ENCODE measurements at places on chromosomes 7 and 10.
A peak's percentile ranks its signal among the peaks of the same experiment; 100 is the strongest.

- DNase-seq: no peak
Measured at GRCh38 chr7:30005464-30005863, 15.9 kb upstream of the SCRN1 start.

DNA sequence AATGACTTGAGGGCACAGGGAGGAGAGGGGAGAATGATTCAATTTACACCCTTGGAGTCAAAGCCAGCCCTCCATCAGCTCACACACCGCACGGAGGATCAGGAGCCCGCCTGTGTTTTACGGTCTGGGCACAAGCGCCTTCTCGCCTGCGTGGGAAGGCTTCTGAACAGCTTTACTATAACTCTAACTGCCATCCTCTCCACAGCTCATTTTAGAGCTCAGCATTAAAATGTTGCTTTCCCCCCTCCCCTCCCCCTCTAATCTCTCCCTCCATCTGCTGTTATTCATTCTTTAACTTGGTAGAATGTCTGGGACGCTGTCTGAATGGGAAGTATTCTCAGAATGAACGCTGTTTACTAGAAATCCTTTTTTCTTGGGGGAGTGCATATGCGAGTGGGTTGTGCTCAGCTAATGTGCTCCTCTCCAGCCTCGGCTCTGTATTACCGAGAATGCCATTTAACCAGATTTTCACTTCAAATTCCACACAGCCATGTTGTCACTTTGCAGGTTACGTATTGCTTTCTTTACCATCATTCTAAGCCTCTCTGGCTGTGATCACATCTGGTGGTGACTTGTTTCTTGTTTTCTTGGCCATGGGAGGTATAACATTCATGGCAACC is 140.1 kb downstream of the GFRA1 start:
- no peak for DNase-seq

- DNase-seq: no peak
Measured at GRCh38 chr7:75983471-75984129, 10.8 kb downstream of the TMEM120A start.

DNA sequence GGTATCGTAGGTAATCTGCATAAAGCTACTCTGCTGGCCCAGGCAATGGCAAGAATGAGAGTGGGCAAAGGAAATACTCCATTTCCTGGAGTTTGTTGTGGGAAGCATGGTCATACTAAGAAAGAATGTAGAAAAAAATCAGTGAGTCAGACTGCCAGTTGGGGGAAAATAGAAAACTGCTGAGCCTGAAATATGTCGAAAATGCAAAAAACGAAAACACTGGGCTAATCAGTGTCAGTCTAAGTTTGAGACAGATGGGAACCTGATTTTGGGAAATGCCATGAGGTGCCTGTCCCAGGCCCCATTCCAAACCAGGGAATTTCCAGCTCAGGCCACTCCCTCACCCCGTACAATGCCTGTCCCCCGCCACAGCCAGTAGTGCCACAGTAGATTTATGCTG is 150.0 kb downstream of the ZNF33B start:
- no peak for DNase-seq

GRCh38 chr10:110870823-110871297 is 868 bp upstream of the PDCD4 start:
- DNase-seq: no peak

GRCh38 chr10:99983280-99983988 is 26.3 kb downstream of the DNMBP start:
- no peak for DNase-seq

DNA sequence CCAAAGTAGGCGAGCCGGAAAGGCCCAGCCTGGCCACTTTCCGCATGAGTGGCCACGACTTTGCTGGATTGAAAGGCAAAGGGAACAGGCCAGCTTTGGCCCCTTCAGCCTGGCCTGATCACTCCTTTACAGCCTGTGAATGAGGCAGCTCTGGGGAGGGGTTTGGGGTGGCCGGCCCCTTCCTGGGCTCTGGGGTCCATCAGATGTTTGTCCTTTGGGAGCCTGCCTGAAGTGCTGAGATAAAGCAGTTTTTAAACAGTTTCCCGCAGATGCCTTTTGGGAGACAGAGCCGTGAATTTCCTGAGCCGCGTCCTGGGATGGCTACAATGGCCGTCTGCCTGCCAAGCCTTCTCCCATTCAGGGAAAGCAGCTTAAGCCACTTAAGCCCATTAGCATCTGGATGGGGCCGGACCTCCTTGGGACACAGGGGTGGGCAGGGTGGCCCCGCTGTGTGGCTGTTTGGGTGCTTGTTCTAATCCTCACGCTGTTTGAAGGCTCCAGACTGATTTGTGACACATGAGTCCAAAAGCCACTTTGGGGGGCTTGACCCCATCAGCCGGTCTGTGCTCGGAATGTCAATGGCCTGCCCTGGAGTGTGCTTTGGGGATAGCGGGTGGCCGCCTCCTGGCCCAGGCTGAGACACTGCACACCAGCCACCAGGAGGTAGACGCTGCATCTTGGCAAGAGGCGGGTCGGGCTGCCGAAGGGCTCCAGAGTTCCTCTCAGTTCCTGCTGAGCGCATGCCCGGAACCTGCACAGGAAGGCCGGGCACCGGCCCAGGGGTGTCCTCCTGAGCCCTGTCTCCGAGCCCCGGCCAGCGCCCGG is 38.9 kb downstream of the NKX6-2 start:
- DNase-seq: no peak

GRCh38 chr7:94510582-94511496 is 1.2 kb downstream of the CASD1 start:
- DNase-seq: no peak

DNA sequence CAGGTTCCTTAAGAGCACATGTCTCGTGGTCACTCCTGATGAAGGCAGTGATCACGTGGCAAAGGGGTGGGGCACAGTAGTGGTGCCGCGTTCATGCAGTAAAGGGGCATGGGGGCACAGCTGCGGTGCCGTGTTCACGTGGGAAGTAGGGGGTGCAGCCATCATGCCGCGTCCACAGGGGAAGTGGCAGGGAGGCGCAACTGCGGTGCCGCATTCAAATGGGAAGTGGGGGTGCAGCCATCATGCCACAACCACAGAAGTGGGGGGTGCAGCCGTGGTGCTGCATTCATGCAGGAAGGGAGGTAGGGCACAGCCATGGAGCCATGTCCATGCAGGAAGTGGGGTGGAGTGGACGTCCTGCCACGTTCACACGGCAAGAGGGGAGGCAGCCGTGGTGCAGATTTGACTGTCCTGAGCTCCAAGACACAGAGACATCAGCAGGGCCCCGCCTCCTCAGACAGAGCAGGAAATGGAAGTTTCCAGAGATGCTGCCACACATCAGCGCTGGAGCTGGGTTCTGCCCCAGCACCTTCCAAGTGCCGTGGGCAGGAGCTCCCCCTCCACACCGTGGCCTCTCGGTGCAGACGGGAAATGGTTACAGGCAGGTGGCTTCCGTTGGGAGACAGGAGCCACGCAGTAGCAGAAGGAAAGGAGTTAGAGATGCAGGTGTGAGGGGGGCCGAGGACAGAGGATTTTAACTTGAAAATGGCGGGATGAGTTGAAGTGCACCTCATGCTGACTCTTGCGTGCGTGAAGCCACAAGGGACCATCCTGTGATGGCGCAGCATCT is 95.0 kb upstream of the DDC start:
- DNase-seq: peak; percentile 23

GRCh38 chr10:120539076-120539475 is 82.0 kb downstream of the PLPP4 start:
- DNase-seq: no peak

DNA sequence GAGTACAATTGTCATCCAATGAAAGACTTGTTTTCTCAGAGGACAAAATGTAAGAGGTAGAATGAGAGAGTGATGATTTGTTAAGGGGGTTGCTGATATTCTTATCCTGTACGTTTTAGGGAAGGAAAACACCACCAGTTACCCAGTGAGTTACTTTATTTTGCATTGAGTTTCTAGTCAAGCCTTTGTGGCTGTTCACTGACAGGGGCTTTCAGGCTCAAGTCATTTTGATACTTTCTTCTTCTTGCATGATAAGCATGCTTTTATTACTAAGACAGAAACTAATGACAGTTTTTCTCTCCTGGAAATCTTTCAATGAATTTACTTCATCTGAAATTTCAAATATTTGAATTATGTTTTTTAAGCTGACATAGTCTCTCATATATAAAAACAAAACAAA is 710.2 kb upstream of the POM121L12 start:
- no peak for DNase-seq

GRCh38 chr7:155426543-155427410 is 31.2 kb upstream of the EN2 start:
- no peak for DNase-seq

DNA sequence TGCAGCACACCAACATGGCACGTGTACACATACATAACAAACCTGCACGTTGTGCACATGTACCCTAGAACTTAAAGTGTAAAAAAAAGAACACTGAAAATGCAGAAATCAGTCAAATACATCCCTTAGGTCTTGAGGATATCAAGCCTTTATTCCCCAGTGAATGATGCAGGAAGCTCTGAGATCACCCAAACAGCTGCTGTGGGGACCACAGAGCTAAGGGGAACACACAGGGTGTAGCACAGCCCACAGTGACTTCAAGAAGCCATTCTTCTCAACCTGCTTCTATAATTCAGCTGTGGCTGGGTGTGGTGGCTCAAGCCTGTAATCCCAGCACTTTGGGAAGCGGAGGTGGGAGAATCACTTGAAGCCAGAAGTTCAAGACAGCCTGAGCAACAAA is 314.9 kb downstream of the CALN1 start:
- no peak for DNase-seq

GRCh38 chr7:149887311-149887710 is 13.5 kb downstream of the ATP6V0E2 start:
- no peak for DNase-seq

DNA sequence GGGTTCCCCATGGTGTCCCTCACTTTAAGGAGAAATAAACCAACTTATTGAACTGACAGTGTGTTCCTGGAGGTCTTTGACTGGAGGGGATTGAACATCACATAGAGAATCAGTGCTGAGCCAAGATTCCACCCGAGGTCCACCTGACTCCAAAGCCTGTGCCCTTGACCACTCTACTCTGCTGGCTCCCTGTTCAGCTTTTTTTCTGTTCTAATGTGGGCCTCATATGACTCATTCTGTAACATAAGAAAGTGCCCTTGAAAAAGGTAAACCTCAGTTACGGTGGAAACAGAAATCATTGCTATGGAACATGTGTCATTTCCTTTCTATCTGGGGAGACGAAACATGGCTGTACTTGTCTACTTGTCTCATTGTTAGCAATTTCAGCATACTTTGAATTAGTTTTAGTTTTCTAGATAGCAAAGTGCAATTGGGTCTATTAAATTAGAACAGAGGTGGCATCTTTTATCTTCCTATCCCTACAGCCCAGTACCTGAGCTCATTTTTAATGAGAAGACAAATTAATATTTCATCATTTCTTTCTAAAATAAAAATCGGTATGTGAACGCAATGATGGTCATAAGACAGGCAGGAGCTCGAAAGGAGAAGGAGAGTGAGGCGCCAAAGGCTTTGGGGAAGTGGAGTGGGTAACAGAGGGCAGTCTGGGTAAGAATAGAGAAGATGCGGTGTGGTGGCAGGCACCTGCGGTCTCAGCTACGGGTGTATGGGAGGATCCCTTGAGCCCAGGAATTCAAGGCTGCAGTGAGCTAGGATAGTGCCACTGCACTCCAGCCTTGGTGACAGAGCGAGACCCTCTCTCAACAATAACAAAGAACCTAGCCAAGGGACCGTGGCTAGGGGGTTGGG is 1.5 kb downstream of the GSDME start:
- DNase-seq: no peak

GRCh38 chr10:22655312-22655981 is 58.9 kb downstream of the PIP4K2A start:
- DNase-seq: no peak

DNA sequence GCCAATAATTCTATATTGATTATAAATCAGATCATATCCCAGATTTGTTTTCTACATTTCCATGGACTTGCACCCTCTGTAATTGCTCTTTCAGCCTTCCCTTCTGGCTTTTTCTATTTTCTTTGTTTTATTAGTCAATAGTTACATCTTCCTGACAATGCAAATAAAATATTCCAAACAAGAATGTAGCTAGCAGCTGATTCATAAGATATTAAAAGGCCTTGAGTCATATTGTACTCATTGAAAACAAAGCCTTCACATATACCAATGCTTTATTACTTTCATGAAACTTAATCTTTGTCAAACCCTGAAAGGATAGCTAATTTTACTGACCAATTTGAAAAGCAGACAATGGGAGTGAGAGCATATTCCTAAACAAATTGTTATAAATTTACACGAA is 10.7 kb upstream of the SFMBT2 start:
- DNase-seq: no peak

DNA sequence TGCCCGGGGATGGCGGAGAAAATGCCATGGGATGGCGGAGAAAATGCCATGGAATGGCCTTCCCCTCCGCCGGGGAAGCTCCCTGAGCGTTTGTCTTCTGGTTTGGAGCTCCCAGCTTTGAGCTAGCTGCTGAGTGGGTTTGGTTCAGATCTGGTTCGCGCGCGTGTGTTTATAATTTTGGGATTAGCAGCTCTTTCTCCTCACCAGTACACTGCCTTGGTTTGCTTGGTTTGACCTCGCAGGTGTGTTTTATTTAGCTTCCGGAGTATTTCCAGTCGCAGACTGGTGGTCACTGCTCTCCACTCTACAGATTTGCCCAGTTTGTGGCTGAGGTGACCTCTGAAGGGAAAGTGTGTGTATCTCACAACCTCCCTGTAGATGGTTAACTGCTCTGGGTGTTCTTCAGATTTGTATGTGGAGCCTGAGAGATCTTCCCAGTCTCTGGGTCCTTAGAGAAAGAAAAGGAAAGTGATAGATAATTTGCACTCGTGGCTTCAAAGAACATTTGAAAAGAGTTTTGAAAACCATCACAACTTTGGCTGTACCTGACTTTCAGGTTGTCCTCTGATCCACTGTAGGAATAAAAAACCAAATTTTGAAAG is 597 bp downstream of the ZNF277 start:
- DNase-seq: no peak

DNA sequence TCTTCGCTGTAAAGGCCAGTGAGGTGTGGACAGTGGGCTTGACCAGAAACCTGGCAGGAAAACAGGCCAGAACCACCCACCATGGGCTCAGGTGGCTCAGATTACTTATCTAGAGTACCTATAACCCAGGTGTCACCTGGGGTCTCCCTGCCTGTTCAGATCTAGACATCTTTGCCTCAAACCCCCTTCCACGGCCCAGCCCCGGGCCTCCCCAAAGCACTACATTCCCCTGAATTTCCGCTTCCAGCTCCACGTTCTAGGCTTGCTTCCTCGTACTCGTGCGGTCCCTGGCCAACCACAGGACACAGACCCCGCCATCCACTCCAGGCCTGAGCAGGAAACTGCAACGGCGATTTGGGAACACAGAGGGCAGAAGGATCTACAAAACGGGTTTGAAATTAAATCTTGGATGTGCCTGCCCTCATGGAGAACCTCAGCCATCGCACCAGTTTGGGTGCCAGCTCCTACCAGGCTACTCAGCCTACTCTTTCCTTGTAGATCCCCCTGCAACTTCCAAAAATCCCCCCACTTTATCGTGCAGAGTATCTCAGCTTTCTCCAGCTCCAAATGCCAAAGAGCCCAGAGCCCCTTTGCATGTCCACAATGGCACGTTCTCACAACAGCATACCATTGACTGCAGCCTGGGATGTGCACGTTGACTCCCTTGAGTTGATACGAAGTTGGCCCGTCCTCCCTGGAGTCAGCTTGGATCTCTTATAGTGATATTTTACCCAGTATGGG is 62.7 kb upstream of the CACUL1 start:
- no peak for DNase-seq

- no peak for DNase-seq
Measured at GRCh38 chr7:86939197-86939814, 120.1 kb downstream of the ELAPOR2 start.

Data from stimulated activated CD8-positive, alpha-beta memory T cell treated with anti-CD3 and anti-CD28 coated beads, Interleukin-15, amount 100 ng/mL, for 1 hour (primary cell).